H4 (cell line): ENCODE measurements at places on chromosomes 6 and 20.

DNA sequence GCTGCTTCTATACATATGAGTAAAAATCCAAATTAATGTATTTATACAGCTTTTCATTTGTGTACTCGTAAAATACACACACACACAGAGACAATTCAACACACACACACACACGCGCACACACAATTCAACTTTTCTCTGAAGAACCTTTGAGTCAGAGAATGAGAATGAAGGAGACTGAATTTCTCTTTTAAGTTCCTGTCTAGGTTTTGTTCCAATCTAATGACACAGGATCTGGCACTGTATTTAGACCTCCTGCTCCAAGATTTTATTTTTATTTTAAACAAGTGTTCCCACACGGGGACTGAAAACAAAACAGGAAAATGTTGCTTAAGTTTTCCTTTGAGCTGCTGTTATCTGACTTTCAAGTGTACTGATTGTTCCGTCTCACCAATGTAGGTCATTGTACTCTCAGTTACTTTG is 250.8 kb downstream of the LAMA2 start:
- DNase-seq = no peak

DNA sequence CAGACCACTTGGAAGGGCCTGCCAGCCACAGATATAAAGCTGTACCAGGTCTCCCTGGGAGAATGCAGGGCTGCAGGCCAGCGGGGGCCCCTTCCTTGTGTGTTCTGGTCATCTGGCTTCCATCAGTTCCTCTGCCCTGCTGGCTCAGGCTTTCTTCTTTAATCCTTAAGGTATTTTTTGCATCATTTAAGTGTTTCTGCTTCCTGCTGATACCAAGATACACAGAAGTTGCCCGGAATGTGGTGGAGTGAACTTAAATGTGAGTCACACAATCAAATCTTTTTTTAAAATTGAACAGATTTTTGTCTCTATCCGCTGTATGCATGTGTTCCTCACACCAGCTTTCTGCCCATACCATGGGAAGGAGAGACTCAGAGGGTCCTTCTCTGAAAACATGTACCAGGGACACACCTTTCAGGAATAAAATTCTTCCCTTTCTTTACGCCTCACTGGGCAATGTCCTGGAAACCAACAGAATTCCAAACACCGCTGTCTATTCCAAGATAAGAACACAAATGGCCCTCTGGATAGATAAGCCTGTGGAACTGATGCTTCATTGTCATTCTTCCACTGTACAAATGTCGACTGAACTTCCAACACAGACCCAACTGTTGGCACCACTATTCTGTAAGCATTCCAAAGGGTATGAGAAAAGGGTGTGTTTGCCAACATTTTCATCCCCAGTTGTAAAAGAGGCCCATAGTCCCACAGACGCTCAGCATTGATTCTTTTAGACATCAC is 206.2 kb upstream of the MYLIP start:
- peak; percentile 50 for DNase-seq

DNA sequence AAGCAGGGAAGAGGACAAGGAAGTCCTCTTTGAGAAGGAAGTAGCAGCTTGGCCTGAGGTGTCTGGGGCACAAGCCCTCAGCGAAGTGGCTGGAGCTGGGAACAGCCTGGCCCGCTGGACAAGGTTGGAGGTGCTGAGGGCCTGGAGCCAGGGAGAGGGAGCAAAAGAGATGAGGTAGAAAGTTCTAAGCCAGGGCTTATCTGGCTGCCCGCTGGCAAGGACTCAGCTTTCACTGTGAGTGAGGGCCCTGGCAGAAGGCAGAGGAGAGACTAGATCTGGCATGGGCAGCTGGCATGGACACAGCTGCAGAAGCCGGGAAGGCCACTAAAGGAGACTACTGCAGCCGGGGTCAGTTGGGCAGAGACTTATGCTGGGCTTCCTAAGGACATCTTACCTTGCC is 21.8 kb upstream of the PCMTD2 start:
- DNase-seq = no peak

DNA sequence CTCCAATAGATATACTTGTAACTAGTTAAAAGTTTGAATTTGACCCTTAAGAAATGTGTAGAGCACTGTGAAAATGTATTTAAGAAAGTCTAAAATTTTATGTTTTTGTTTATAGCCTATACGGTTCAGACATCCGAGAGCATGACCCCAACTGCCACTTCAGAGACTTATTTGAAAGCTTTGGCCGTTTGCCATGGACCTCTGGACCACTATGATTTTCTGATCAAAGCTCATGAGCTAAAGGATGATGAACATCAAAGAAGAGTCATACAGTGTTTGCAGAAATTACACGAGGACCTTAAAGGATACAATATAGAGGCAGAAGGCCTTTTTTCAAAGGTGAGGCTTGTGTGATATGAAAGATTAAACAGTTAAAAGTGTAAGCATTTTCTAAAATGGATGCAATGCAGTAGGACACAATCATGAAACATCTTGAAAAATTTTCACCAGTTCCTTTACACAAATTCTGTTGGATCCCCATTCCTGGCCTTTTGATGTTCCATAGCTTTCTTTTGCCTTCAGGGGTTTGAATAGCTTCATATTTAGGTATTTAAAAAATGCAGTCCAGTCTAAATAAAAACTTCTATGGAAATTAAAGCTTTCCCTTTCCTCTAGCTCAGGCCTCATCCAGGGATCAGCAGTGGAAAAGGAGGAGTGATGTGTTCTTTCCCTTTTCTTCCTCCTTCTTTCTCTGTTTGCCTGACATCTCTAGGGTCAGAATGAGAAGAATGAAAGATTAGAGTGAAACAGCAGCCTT is 29.0 kb downstream of the AFG1L start:
- DNase-seq = no peak

- DNase-seq = no peak
Observed at GRCh38 chr20:62310757-62311121, 7.9 kb downstream of the ADRM1 start.

GRCh38 chr6:44795326-44795725 is 407.8 kb downstream of the CDC5L start:
- DNase-seq = no peak

DNA sequence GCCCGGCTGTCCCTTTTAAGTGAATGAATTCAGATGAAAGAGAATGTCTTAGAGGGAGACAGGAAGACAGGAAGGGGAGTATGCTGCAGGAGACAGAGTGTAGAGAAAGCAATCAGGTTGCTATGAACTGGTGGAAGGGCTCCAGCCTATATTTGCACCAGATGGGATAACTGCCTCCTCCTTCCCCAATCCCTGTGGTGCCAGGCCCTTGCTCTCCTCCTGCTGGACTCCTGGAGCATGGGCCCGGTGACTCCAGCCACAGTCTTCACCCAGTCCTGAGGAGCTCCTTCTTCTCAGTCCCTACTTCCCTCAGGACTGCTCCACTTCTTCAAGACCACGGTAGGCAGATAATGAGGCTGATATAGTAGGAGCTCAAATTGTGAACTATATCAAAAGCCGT is 91.8 kb downstream of the TMEM200A start:
- no peak for DNase-seq

GRCh38 chr20:4848041-4848440 is 126.3 kb downstream of the PRND start:
- no peak for DNase-seq

- no peak for DNase-seq
Observed at GRCh38 chr6:129623008-129623732, 86.8 kb downstream of the ARHGAP18 start.

- DNase-seq = no peak
Observed at GRCh38 chr6:64010010-64010409, 374.4 kb downstream of the PHF3 start.

- DNase-seq = peak; percentile 11
Observed at GRCh38 chr6:48199499-48199898, 88.5 kb upstream of the PTCHD4 start.

GRCh38 chr6:169427856-169428255 is 174.2 kb upstream of the THBS2 start:
- peak; percentile 25 for DNase-seq

- DNase-seq = no peak
Observed at GRCh38 chr6:30013291-30013922, 47.7 kb upstream of the POLR1H start.

GRCh38 chr20:46057856-46058598 is 29.0 kb downstream of the SLC12A5 start:
- DNase-seq = no peak

DNA sequence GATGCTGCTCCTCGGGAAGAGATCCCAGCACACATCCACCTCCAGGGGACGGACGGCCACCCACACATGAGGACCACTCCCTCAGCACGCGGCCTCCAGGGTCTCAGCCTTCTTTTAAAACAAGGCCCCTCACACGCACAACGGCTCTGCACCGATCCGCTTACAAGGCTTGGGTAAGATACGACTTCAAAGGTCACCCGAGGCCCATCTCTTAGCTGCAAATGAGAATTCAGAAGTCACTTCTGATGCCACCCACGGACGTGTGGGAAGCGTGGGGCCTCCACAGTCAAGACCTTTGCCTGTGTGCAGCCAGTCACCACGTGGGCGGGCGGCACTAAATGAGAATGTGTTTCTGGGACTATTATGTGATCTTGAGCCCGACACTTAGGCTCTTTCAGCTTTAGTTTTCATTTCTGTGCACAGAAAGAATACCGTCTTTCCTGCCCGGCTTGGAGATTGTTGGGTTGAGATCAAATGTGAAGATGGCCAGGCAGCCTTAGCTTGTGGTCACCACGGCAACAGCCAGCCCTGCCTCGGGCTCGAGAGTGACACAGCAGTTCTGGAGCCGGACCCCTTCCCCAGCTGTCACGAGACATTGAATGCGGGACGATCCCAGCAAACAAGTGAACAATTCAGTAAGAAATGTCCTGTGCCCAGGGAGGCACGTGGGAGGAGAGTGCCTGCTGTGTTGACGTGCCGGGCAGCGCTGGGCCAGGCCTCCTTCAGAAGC is 91.6 kb downstream of the RAMACL start:
- no peak for DNase-seq

DNA sequence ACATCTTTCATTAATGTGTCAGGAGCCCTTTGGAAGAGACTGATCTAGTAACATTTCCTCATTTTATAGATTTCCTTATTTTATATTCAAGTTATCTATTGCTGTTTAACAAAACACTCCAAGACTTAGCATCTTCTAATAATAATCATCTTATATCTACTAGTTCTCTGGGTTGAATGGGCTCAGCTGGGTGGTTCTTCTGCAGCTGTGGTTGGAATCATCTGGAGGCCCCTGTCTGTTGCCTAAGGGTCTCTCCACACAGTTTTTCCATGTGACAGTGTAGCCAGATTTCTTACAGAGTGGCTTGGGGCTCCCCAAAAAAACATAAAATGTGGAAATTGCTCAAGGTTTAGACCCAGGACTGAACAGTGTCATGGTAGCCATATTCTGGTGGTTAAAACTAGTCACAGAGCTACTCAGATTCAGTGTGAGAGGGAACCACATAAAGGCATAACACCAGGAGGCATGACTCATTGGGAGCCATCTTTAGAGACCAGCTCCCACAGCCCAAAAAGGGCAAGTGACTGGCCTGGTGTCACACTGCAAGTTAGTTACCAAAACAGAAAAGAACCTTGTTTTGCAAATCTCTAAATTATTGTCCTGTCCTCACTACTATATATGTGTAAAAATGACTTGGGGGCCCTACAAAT is 11.5 kb downstream of the SLC2A10 start:
- no peak for DNase-seq
